Stimulated activated CD4-positive, alpha-beta T cell treated with anti-CD3 and anti-CD28 coated beads, Interleukin-15, amount 100 ng/mL, for 1 hour (primary cell): ENCODE measurements at places on chromosomes 5 and 9.

GRCh38 chr5:96235008-96235910, 197.8 kb downstream of the PCSK1 start:
- no peak for DNase-seq

GRCh38 chr5:82174128-82174918, 103.8 kb downstream of the RPS23 start:
- DNase-seq, result peak; percentile 41

GRCh38 chr9:93699650-93700049, 123.3 kb downstream of the PHF2 start:
- DNase-seq, result no peak

DNA sequence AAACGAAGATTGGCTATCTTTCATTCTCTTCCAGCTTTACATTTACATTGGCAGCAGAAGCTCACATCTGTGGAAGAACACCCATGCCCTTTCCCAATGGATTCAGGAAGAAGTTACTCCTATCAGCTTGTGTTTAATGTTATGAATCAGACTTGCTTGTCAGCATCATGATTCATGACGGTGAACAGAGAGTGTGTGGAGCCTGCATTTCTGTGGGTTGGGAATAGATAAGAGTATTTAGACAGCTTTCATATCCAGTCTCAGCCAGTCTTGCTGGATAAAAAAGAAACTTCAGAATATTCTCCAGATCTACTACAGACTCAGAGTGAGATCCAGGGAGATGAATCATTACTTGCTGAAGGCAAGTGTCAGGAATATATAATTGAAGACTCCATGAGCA, 812.9 kb upstream of the ZNF608 start:
- DNase-seq, result no peak

DNA sequence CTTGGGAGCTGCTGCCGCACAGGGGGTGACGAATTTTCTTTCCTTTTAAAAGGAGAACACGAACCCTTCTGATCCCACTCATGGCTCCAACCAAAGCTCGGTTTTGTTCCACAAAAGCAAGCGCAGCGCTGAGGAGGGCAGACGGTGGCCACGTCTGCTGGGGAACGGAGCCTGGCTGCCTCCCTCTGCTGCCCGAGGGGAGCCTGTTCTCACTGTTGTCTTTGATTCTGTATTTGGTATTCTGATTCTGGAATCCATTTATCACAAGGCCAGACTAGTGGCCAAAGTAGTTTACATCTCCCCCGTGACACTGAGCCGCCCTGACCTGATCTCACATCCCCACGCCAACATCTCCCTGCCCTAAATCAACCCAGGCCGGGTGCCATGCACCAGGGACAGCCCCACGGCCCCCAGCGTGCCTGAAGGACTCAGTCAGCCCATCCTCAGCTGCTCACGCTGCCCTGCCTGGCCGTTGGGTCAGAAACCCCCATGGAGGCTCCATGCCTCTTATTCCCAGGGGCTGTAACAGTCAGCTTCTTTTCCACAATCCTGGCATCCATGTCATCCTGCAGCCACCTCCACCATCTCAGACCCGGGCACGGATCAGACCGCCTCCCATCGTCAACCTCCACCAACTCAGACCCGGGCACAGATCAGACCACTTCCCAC, 6.7 kb upstream of the NSMF start:
- DNase-seq, result no peak

GRCh38 chr5:94080390-94080789, 339.0 kb upstream of the POU5F2 start:
- DNase-seq, result no peak

DNA sequence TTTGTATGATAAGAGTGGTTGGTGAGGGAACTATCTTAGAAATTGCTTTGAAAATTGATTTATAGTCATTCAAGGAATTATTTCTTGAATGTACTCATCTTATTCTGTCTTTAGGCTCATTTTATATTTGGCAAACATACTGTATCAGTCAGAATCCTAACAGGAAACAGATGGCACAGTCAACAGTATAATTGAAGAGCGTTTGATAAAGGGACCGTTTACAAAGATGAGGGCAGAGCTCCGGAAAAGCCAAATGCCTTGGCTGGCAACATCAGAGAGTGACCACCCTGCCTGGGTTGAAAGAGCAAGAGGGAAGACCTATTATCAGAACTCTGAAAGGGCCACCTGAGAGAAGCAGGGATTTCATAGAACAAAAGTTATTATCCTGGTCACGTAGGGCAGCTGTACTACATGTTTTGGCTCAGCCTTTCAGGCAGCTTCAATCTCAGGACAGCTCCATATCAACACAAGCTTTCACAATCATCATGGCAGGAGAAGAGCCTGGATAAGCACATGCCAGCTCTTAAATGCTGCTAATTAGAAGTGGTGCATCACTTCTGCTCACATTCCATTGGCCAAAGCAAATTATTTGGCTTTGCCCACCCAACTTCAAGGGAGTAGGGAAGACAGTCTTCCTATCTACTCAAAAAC, 47.2 kb upstream of the ARL15 start:
- no peak for DNase-seq

- no peak for DNase-seq
These were observed 37.5 kb upstream of the IQGAP2 start for GRCh38 chr5:76365561-76365960.

DNA sequence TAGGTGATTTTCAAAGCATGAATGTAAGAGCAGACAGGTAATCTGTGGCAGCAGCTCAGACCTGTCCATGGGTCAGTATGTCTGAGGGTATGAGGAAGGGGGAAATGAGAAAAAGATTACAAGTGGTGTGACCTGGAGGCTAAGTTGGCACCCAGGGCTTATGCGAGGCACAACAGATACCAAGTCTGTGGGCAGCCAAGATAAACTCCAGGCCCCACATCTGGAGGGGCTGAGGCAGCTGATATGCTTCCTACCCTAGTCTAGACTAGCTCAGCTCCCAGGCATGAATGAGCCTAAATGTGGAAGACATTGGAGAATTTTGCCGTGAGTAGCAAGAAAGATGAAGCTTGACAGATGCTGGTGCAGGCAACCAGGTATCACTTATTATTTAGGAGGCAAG, 151.7 kb downstream of the PIK3R1 start:
- no peak for DNase-seq

DNA sequence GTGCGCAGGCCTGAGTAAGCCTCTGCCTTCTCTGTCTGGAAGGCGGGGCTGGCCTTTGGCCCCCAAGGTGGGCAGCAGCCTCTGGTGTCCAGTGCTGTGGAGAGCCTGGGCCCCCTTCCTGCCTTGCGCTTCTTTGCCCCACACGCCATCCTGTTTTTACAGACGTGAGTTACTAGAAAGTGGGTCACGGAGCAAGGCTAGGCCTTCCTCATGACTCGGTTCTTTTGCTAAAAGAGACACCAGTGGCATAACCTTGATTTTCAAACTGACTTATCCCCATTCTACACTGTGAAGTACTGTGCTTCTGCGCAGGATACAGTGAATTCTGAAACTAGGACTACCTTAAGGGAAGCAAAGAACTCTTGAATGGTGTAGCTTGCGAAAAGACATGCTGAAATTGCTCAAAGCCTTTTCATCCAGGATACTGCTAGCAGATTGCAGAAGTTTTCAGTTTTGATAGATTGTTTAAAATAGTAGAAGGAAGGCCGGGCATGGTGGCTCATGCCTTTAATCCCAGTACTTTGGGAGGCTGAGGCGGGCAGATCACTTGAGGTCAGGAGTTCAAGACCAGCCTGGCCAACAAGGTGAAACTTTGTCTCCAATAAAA, 7.2 kb downstream of the ROPN1L start:
- DNase-seq, result no peak

DNA sequence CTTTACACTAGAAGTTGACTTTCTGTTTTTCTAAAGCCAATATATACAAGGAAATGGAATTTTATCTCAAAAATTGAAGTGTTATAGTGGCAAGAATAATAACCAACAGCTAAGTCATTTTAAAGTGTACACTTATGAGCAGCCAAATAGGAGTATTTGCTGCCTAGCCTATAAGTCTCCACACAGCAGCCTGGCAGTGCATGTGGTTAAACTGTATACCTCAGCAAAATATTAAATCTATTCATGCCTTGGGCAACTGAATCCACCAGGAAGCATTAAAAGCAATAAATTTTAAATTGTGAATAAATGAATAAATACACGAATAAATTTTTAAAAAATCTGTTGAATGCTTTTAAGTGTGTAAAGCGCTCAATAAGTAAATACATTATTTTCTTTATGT, 432.4 kb upstream of the RORB start:
- DNase-seq, result no peak

- DNase-seq, result no peak
These were observed 89.4 kb downstream of the SH3TC2 start for GRCh38 chr5:148973455-148973854.

DNA sequence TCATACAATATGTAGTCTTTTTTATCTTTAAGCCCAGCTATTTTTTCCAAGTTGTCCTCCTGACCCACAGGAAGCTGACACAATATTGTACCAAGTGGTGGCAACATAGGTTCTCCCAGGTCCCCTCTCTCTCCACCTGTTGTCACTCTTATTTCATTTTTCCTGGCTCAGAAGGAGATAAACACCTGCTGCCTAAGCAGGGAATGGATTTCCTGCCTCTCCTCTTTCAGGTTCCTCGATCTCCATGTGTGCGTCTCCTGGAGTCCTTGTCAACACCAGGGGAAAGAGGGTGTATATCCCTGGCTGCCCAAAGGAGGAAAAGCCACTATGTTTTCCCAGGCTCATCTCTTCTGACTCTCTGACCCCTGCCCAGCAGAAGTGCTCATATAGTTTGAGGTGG, 81.8 kb upstream of the KLF9 start:
- DNase-seq, result no peak

DNA sequence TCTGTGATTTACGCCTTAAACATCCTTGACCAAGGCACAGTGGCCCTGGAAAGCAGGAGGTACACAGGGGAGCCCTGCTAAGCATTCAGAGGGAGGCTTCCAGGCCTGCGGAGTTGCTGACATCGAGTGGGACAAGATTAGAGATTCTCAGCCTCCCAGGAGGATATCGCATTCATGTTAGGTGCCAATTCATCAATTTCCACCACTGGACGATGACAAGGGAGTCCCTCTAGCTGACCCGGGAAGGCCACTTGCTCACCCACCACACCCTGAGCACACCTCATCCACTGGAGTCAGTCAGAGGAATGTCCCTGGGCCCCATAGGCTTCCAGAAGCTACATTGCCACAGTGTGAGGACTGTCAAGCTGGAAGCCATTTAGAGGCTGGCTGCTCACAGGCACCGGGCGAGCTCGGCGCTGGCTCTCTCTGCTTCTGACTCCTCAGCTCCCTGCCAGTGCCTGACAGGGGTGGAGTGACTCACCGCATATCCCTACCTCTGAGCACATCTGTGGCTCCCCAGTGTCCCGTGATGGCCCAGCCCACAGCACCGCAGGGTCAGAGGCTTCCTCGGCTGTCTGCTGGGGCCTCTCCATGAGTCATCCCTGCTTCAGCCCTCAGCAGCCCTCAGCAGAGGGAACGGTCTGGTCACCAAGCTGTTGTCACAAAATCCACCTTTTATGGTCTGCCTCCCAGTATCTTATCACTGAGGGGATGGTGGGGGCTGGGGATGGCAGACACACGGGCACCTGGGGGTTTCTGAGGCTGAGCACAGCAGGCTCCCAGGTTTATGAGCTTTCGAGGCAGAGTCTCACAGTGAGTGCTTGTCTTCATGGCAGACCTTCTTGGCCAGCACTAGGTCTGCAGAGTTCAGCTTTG, 117.5 kb downstream of the ZNF608 start:
- DNase-seq, result no peak

DNA sequence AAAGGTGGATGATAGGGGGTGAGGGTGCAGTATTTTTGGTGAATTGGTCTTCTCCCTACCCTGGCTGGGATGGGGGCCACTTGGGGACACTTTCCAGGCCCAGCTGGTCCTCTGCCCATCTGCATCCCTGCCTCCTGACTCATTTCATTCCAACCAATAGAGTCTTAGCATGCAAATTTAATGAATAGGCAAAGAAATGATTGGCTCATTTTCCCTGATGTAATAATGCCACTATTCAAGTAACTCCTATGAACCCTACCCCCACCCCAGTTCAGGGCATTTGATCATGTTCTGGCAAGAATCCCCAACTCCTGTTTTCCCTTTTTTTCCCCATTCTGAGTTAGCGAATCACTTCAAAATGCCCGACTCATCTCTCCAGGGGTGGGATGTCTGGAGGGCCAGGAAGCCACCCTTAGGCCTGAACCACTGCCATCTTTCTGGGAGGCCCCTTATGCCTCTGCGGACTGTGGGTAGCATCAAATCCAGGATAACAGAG, 56.7 kb downstream of the PCDH1 start:
- DNase-seq, result no peak

- no peak for DNase-seq
These were observed 21.5 kb downstream of the SHB start for GRCh38 chr9:38047301-38048251.

DNA sequence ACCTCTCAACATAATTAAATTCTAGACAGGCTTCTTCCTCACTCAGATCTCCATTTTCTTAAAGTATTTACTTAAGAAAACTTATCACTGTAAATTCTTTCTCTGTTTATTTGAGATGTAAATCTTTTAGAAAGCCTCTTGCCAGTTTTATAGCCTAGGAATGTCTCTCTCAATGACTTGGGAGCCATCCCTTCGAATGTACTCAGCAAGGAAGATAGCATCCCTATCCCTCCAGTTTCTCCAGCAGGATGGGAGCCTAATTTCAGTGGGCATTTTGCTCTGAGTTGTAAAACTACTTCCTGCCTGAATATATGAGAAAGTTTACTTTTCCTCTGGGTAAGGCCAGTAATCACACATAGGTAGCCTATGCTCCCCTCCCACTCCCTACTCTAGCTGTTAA, 558.5 kb upstream of the ARRDC3 start:
- no peak for DNase-seq

DNA sequence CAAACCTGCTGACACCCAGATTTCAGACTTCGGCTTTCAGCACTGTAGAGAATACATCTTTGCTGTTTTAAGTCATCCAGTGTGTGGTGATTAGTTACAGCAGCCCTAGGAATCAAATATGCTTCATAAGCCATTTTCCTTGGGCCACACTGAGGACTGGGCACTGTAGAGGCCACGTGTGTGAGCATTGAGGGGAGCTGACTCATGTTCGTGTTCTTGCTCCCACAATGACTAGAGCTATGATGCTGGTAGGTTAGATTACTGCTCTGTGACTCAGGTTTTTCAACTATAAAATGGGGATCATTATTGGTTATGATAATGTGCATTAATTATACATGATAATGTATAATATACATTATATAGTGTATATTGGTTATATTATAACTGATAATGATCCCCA, 96.5 kb upstream of the PALM2AKAP2 start:
- no peak for DNase-seq

GRCh38 chr5:116498503-116499048, 76.0 kb downstream of the SEMA6A start:
- DNase-seq, result no peak

GRCh38 chr9:12640866-12641636, 52.1 kb upstream of the TYRP1 start:
- no peak for DNase-seq

GRCh38 chr9:12666813-12667212, 26.4 kb upstream of the TYRP1 start:
- no peak for DNase-seq
